Gastroesophageal sphincter (tissue), 4 donors: ENCODE measurements at places on chromosomes 4 and X.

GRCh38 chr4:89928838-89929237 lies 34.2 kb downstream of the MMRN1 start:
- no peak for ATAC-seq

- no peak for ATAC-seq
Measured at GRCh38 chr4:81664079-81664478, 192.4 kb upstream of the RASGEF1B start.

DNA sequence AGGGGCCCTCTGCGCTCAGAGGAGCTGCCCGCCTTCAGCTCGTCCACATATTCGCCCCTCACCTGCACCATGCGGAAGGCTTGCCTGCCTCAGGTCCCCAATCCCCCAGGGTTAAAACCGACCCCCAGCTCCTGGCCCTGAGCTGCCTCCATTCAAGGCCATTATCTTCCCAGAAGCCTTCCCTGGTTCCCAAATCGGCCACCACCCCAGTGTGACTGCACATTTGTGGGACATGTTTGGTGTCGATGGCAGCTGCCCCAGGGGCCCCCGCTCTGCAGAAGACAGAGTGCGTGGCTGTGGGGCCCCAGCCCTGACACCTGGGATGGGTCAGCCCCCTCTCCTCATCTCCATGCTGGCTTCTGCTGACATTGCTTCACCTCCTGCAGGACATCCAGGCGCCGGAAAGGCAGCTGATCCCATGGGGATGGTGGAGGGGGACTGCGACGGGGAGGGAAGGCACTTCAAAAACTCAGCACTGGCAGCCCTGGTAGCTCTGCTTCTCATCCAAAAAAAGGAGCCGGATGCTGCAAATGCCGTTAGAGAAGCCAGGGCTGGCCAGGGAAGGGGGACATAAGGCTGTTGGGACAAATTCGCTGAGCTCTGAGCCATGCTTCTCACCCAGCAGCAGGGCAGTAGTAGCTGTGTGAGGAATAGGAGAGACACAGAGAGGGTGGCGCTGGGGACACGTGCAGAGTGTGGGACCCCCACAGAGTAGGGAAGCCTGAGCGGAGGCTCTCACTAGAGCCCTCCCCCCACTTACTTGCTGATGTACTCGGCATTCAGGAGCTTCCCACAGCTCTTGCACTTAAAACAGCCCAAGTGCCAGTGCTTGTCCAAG lies 78.5 kb downstream of the ABLIM2 start:
- ATAC-seq = no peak

DNA sequence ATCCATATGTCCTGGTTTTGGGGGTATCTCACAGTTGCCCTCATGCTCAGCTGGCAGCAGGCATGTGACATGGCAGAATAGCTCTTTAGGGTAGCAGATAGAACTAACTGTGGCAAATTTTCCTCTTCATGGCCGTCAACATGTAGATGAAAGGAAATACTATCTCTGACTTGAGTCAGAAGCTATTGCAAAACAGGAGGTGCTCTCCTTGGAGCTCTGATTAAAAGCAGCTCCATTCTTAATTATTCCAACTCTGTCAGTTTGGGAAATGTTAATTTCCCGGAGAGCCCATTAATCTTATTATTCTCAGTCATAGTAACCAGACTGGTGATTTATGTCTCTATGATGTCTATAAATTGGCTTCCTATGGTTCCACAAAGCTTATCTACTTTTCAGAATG lies 18.2 kb downstream of the IL13RA1 start:
- ATAC-seq = no peak

DNA sequence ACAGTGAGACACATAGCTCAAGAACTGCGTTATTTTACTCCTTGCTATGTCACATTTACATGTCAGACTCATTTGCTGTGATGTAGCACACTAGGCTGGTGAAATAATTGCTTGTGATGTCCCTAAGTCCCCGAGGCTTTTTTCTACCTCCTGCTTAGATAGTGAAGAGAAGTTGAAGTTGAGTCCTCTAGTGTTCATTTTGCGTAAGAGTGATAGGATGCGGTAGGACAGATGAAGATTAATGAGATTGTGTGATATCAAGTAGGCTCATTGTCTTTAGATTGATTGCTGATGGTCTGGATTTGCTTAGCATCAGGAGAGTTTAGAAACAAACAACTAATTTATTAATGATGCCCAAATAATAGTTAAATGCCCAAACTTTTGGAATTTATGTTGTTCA lies 173.6 kb upstream of the NUDT6 start:
- ATAC-seq = no peak

DNA sequence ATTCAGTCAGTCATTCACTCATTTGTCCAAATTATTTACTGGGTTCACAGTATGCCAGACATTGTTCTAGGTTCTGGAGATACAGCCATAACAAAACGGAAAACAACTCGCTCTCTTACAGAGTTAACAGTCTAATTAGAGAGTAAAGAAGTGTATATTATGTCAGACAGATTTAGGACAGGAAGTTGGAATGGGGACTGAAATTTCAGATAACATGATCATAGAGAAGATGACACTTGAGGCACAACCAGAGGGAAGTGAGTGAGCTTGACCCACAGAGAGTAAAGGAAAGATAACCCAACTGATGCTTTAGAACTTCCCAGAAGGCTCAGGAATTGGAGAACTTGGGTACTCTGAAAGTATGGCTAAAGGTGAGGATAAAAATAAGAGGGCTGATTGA lies 139.4 kb downstream of the ZAR1 start:
- no peak for ATAC-seq

DNA sequence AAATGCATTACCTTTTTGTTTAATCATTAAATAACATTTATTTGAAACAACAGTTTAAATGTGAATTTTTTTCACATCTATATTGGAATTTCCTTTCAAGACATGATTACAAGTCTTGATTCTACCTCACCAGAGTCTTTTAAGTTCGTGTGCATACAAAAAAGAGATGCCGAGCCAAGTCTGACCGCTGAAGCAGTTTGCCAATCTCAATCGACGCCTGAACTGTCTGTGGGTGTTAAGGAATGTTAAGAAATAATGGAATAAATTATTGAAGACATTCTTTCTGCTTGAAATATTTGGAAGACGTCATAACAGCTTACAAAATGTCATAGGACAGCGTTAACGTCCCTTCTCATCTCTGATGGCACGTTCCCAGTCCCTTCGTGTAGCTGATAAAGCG lies 27.9 kb upstream of the TNIP3 start:
- ATAC-seq = no peak

- no peak for ATAC-seq
Measured at GRCh38 chrX:71236836-71237235, 13.8 kb downstream of the GJB1 start.

DNA sequence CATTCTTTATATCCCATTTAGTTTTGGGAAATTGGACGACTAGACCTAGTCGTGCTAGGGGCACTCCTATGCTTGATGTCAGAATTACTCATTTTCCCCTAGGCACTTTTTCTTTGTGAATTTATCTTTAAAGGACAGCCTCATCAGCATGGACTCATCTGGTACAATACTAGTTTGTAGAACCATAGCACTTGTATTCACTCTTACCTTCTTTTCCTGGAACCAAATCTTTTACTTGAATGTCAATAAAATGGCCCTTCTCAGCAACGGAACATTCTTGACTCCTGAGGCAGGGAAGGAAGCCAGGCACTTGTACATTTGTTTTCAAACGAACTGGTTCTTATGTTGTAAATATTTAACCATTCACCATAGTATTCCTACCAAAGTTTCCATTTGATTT lies 187.1 kb downstream of the SHROOM3 start:
- ATAC-seq = no peak

GRCh38 chrX:149040873-149041535 lies 464.1 kb downstream of the IDS start:
- ATAC-seq = no peak

DNA sequence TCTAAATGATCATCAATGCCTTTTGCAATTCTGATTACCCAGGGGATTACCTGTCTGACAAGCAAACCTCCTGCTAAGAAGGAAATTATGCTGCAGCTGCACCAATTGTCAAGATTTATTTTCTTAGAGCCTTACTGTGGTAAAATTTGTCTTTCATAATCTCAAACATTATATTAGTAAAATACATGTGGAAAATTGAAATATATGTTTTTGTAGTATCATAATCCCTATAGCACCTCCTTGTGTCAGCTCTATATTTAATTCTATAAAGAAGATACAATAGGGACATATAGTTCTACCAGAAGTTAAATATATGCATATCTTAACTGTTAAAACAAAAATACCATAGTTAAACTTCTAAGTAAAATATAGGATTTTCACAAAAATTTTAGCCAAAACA lies 655.6 kb upstream of the PCDH10 start:
- ATAC-seq = no peak

- ATAC-seq = no peak
Measured at GRCh38 chrX:19070555-19070994, 51.7 kb downstream of the ADGRG2 start.

GRCh38 chrX:154426916-154427770 lies 1.3 kb upstream of the ATP6AP1 start:
- no peak for ATAC-seq

DNA sequence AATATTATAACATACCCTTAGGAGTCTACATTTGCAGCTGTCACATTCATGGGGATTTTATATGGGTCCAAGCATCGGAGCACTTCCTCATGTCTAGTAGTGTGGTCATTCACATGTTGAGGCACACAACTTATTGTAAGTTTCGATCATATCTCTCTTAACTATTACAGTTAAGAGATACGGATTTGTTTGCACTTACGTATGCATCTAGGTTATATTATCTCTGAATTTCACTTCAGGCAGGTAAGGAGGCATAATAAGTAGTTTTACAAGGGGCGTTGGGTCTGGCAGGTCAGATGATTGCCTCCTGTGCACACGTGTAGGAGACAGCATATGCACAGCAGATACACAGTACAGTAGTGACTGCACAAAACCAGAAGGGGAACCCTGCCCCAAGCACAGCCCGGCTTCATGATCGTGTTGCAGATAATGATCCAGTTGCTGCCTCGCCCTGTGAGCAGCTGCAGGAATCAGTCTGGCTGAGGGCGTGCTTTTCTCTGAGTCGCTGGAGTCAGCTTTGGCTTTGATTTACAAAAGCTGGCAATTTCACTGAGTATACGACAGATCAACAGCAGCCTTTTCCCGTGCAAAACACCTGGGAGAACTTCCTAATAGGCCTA lies 302.9 kb upstream of the GATB start:
- no peak for ATAC-seq

DNA sequence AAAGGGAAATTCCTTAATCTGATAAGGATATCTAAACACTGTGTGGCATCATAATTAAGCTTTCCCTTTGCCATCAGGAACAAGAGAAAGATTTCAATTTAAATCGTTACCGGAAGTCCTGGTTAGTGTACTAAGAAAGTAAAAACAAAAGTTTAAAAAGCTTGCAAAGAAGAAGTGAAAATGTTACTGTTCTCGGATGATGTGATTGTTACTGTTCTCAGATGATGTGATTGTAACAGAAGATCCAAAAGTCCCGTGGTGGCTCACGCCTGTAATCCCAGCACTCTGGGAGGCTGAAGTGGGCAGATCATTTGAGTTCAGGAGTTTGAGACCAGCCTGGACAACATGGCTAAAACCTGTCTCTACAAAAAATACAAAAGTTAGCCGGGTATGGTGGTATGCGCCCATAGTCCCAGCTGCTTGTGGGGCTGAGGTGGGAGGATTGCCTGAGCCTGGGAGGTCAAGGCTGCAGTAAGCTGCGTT lies 62.5 kb downstream of the RGS12 start:
- no peak for ATAC-seq

- ATAC-seq = no peak
Measured at GRCh38 chr4:84530454-84530853, 31.4 kb upstream of the NKX6-1 start.

GRCh38 chr4:45455217-45455616 lies 668.6 kb downstream of the GABRG1 start:
- no peak for ATAC-seq

GRCh38 chrX:47210661-47211425 lies 7.6 kb upstream of the CDK16 start:
- no peak for ATAC-seq

DNA sequence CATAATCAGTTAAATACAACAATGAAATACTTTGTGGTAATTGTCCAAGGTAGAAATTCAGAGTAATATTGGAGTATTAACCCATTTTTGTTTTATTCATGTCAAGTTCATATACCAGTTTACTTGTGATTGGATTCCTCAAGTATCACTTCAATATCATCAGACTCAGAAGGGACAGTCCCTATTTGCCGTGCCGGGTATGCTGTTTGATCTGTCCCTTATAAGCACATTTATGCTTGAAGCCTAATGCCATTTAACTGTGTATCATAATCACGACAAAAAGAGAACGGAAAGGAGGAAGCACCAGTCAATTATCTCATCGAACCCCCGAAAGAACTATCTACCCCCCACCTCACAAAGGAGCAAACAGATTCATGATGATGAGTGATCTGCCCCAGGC lies 171.0 kb upstream of the TBL1X start:
- ATAC-seq = no peak

DNA sequence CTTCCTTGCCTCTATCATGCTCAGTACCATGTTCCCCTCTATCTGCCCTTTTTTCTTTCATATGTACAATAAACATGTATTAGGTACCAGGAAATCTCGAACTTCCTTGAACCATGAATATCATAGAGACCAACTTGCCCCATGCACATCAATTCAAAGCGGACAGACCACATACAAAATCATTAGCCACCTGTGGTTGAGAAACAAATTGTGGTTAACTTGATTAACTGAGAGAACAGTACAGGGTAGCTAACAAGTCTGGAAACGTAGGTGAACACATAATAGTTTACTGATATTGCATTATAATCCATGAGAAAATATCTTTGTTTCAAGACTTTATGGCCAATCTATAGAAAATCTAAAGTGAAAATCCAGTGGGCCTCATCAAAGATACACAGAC lies 8.2 kb downstream of the CASP3 start:
- ATAC-seq = no peak

DNA sequence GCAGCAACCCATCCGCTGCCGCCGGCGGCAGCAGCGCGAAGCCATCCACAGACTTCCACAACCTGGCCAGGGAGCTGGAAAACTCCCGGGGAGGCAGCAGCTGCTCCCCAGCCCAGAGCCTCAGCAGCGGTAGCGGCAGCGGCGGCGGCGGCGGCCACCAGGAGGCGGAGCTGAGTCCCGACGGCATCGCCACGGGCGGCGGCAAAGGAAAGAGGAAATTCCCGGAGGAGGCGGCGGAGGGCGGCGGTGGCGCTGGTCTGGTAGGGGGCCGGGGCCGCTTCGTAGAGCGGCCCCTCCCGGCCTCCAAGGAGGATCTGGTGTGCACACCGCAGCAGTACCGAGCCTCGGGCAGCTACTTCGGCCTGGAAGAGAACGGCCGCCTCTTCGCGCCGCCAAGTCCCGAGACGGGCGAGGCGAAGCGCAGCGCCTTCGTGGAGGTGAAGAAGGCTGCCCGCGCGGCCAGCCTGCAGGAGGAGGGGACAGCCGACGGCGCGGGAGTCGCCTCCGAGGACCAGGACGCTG lies 4.9 kb downstream of the PRDM8 start:
- ATAC-seq = peak; percentile 88

DNA sequence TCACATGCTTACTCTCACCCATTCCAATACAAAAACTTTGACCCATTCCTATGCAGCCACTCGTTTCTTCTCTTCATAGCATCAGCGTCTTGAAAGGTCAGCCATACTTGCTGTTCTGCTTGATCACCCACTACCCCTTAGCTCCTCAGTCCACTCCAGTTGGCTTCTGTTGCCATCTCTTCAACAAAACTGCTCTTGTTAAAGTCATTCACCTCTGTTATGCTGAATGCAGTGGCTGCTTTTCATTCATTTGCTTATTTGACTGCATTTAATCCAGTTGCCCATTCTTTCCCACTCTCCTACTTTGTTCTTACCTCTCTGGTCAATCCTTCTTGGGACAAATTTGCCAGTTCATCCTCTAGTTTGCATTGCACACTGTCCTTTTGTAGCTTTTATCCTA lies 24.9 kb downstream of the CEP135 start:
- no peak for ATAC-seq

- ATAC-seq = no peak
Measured at GRCh38 chr4:15577508-15577907, 77.6 kb downstream of the FBXL5 start.
